Activated CD8-positive, alpha-beta memory T cell treated with anti-CD3 and anti-CD28 coated beads for 24 hours (primary cell): ENCODE measurements at places on chromosomes 2 and 18.

DNA sequence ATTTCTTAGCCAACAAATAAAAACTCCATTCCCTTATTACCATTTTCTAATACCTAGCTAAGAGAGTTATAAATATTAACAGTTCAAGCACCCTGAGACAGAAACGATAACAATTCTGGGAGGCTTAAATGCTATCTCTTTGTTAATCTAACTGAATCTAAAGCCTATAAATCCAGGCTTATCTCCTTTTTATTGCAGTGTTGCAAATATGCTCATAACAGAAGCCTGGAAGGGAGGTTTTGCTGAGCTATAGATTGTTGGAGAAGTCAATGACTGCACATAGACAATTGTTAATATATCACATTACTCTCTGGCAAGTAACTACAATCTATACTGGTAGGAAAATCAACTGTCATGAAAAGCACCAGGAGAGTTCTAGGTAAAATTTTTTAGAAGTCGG, 30.2 kb downstream of the ATF2 start:
- DNase-seq: no peak

- DNase-seq: no peak
Measured at GRCh38 chr2:60836491-60836890, 44.9 kb upstream of the REL start.

- DNase-seq: no peak
Measured at GRCh38 chr2:19073522-19073921, 284.9 kb downstream of the OSR1 start.

GRCh38 chr2:98903064-98903355, 33.0 kb downstream of the CRACDL start:
- no peak for DNase-seq

GRCh38 chr18:72630991-72631390, 86.8 kb upstream of the CBLN2 start:
- no peak for DNase-seq

GRCh38 chr2:180846756-180847472, 133.5 kb upstream of the UBE2E3 start:
- DNase-seq: no peak

DNA sequence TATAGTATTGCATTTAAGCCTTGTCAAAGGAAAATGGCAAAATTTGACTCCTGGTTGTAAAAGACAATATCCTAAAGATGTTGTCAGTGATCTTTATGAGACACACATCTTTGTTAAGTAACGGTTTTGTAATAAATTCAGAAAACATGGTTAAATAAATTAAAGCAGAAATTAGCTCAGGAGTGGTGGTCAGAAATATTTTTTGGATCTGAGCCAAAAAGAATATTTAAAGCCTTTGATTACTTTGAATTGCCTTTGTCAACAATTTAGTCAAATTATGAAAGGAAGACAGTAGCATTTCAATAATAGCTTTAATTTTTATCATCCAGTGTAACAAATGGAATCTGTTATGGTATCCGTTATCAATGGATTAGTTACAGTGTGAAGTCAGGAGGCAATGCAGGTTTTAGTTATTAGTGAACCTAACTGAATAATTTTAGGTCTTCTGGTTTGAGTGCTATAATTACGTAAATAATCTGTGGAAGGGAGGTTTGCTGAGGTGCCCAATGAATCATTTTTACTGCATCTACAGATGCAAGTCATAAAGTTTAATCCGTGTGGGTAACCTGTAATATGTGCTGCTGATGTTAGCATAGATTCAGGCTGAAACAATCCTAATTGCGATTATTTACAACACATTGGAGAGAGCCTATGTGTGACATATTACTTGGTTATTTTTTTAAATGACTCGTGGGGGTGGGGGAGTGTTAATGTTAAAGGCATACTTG, 42.7 kb downstream of the SMAD4 start:
- no peak for DNase-seq

DNA sequence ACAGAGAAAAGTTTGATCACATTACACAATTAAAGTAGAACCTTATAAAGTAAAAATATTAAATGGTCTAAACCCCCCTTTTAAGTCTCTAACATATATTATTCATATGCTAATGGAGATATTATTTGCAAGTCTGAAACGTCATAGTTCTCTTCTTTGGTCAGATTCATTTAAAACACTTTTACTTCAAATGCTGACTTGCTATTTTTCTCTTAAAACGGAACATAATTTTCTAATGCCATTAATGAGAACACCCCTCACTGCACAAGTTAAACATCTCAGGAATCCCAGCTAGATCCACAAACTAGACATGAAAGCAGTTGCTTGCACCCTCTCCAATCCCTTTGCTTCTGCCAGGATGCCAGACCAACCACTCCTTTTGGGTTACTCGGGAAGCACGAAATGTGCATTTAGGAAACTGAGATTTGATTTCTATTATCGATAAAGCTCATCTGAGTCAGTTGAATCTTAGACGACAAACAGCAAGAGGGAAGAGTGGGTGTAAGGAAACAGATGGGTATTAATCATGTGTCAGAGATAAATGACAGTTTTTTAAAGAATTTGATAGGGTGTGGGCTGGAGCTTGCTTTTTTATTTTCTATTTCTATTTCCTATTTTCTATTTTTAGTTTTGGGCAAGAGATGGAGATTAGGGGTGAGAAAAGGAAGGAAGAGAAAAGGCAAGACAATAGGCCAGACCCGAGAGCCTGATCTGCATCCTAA, 1.5 kb downstream of the ADD2 start:
- no peak for DNase-seq

- DNase-seq: no peak
Measured at GRCh38 chr2:113257516-113258264, 21.0 kb downstream of the PAX8 start.

GRCh38 chr18:74990563-74991081, 218.3 kb downstream of the PTGR3 start:
- no peak for DNase-seq

DNA sequence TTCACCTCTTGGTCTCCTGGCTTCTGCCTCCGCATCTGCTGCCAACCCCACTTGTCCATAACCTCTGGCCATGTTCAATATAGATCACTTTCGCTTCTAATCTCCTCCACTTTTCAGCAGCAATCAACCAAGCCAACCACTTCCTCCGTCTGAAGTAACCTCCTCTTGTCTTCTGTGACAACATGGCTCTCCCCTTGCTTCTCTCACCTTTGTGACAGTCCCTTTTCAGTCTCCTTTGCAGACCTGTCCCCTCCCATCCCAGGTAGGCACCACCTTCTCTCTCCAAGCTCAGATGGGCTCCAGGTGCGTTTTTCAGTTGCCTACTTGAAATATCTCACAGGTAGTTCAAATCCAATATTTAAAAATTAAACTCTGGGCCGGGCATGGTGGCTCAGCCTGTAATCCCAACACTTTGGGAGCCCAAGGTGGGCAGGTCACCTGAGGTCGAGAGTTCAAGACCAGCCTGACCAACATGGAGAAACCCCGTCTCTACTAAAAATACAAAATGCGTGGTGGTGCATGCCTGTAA, 4.7 kb upstream of the PSD4 start:
- no peak for DNase-seq

- DNase-seq: no peak
Measured at GRCh38 chr2:9858730-9859068, 15.4 kb downstream of the TAF1B start.

DNA sequence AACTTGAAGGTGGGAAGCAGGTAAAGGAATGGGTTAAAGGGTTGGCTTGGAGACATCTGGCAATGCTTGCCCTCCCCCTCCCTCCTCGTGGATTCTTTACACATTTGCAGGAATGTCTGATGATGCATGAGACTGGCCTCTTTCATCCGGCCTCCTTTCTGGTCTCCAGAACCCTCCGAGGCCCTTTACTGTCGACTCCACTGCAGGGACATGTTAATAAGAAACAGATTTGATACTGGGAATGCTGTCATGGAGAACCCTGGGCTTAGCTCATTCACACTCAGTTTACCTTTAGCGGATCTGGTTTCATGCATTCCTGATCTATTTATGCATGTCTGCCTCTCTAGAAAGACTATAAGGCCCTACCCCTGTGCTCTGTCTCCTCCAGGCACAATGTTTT, 238.7 kb downstream of the TGIF1 start:
- no peak for DNase-seq

DNA sequence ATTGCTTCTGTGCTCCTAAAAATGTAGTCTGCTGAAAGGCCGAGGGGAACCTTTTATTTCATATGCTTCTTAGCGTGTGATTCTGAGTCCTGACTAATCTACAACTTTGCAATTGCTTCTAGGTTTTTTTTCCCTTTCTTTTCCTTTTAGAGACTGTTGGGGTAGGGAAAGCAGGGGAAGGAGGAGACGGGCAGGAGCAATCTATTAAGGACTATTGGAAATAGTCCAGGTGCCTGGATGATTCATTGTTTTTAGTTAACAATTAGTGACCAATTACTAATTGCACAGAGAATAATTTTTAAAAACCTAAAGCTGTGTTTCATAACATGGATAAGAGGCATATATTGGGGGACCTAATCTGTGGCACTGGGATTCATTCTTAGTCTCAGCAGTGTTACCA, 49.4 kb upstream of the STON1 start:
- DNase-seq: no peak

DNA sequence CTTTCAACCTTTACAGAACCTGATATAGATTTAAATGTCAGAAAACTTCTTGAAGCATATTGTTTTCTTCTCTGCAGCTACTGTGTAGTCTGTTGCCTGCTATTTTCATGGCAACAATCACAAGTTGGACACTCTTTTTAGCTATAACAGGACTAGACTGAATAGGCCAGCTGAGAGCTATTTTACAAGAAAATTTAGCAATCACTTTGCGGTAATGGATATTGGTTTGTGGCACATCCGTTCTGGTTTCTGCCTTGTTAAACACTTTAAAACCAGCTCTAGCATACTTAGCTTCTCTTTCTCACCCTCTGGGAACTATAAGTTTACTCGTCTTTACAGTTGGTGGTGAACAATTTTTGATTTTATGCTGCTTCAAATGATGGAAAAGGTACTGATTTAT, 125.7 kb downstream of the MAP2 start:
- DNase-seq: no peak

DNA sequence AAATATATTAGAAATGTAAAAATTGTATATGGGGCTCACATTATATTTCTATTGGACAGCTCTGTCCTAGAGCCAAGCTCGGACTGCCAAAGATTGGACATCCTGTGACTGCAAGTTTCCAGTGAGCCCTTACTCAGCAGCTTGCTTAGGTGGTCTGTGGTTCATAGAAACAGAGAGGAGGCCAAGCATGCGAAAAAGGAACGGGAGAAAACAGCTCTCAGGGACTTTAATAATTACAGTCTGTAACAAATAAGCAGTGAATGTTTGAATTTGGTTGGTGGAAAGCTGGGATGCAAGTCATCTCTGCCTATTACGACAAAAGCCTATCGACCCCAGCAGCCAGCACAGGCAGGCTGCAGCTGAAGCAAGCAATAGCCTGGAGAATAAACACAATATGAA, 35.6 kb downstream of the WIPF1 start:
- no peak for DNase-seq

GRCh38 chr2:126860385-126860784, 38.3 kb upstream of the TEX51 start:
- peak; percentile 17 for DNase-seq

DNA sequence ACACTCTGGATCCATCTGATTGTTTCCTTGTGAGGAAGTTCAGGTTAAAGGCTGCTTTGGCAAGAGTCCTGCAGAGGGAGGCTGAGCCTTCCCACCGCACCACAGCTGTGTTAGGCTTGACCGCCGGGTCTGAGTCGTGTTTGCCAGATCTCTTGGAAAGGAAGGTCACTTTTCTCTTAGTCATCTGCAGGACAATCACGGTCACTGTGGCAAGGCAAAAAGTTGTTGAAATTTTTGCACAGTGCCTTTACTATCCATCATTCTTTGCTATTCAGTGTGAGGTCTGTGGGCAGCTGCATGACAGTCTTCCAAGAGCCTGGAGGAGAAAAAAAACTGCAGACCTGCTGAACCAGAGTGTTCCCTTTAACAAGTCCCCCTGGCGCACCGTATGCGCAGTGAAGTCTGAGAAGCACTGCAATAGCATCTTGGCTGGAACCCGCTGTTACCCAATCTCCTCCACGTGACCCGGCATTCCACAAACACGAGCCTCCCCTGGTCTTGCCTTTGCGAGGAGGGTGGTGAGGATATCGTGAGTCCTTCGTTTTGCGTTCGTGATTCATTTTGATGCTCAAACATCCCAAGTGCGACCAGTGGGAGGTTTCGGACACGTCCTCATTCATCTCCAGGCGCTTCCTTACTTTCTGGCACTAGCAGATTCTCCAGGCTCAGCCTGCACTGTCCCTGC, 23.0 kb downstream of the BIN1 start:
- no peak for DNase-seq

DNA sequence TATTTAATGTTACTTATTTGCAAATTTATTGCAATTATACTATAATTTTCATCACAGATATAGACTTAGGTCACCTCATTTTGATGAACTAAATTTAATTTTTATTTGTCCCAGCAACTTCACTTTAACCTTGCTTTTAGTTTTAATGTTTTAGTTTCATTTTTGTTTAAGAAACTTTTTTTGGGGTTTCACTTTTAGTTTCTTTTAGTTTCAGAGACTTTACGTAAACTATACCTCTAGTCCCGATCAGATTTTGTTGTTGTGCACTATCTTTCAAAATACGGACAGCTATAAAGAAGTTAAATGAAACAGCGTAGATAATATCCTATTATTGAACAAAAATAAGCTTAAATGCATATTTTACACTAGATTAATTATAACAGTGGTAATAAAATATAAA, 460.5 kb downstream of the ERBB4 start:
- no peak for DNase-seq

DNA sequence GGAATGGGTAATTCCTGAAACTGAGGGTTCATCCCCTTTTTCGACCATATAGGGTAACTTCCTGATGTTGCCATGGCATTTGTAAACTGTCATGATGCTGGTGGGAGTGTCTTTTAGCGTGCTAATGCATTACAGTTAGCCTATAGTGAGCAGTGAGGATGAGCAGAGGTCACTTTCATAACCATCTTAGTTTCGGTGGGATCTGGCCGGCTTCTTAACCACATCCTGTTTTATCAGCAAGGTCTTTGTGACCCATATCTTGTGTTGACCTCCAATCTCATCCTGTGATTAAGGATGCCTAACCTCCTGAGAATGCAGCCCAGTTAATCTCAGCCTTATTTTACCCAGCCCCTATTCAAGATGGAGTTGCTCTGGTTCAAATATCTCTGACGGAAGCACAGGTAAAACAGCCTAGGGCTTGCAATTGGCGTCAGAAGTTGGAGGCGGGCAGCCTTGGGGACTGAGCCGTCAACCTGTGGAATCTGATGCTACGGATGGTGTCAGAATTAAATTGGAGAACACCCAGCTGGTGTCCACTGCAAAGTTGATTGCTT, 19.5 kb downstream of the RALBP1 start:
- no peak for DNase-seq

GRCh38 chr2:221570321-221570935, 1.7 kb downstream of the EPHA4 start:
- peak; percentile 58 for DNase-seq
